Activated T-helper 17 cell treated with anti-CD3 and anti-CD28 coated beads, Interleukin-2, amount 50 U/mL, for 72 hours (primary cell): ENCODE measurements at places on chromosomes 1 and 21. TPM values are rescaled to one million over a fixed set of nuclear protein-coding genes. Genes with fewer than 3 reads are reported as not detected.

DNA sequence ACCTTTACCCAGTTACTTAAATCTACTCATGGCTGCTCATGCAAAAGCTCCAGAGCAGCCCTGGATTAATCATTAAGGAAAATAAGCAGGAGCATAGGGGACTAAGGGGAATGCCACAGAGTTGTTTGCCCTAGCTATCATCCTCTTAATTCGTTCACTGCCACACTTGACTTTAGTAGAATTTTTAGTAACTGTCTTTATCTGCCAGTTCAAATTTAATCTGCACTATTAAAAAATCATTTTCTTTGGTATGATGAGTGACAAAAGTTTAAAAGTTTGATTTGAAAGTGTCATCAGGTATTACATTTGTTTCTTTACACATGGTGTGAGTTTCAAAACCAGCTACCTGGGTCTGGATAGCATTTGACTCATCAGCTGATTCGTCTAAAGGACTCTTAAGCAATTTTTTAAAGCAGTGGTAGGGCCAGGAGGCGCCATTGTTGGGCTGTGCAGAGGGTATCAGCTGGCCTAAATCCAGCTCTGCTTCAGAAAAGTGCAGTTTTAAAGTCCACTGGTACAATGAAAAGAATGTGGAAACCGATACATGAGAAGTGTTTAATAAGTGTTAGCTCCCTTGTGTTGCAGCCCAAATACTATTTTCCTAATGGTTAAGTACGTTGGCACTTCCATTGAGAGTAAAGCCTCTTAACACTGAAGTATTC is 69.9 kb upstream of the DR1 start:
- ATAC-seq, result no peak

The AGO3 gene
- total RNA-seq, result 32.1 TPM

The MYOC gene
- not detected for total RNA-seq

The NMNAT2 gene
- total RNA-seq, result not detected

DNA sequence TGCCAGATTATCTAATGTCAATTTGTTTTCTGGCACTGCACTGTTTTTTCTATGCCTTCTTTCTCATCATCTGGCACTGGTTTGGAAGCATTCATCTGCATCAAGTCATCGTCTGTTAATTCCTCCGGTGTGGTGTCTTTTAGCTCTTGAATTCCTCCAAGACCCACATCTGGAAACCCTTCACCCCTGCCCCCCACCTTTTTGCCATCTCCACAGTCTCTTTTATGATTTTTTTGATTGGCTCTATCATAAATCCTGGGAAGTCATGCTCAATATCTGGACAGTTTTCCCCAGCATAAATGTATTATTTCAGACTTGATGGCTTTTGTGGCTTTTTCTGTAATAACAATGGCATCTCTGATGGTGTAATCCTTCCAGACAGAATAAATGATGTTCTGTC is 10.4 kb upstream of the KCNK1 start:
- no peak for ATAC-seq

The APP gene
- total RNA-seq, result 46.6 TPM

DNA sequence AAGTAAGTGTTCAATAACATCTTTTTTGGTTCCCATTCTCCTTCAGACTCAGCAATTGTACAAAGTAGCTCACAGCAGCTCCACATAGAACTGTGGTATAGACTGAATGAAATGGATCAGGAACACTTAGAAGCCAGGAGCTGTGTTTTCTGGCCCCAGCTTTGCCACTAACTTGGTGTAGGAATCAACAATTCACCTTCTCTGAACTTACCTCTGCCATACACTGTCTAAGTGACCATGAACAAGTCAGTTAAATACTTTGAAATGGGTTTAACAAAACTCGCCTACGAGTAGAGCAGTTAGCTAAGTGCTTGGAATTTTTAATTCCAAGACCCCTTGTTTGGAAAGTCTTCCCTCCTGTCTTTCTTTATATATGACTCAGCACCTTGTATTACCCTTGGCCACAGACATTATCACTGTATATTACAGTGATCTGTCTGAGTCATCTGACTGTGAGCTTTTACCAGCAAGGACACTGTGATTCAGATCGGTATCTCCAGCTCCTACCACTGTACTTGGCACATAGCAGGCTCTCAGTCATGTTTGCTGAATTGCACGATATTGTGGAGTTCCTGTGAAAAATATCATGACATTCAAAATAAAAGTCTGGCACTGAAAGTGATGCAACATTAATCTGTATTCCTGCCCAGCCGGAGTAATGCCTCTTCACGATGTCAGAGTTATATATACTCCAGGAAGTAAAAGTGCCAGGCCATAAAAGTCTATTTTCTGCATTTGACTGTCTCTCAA is 101.7 kb upstream of the BEND5 start:
- ATAC-seq, result no peak

GRCh38 chr1:209609041-209609790 is 25.7 kb downstream of the CAMK1G start:
- ATAC-seq, result no peak

The ETNK2 gene
- 0.42 TPM for total RNA-seq

DNA sequence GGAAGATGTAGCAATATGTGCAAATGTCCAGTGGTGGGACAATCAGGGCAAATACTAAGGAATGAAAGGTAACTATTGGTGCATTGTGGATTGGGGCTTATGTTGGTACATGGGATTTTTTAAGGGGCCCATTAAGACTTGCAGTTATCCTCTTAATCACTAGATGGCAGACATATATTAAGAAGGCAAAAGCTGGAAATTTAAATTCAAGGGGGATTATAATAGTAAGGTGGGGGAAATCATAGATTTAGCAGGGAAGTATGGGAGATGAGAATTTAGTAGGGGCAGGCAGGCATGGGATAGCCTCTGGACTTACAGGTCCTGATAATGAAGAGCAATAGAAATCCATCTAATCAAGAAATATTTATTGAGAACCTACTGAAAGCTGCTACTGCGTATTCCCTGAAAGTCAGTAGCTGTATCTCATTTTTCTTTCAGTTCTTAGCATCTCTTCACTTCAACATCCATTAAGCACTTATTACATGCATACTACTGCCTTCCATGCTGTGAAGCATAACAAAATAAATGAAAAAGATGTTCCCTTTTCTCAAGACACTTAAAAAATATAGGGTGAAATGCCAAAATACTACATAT is 251.8 kb downstream of the CRB1 start:
- ATAC-seq, result no peak
